ENCODE measurements at places on chromosomes 6 and 20.
A peak's percentile ranks its signal among the peaks of the same experiment; 100 is the strongest.

DNA sequence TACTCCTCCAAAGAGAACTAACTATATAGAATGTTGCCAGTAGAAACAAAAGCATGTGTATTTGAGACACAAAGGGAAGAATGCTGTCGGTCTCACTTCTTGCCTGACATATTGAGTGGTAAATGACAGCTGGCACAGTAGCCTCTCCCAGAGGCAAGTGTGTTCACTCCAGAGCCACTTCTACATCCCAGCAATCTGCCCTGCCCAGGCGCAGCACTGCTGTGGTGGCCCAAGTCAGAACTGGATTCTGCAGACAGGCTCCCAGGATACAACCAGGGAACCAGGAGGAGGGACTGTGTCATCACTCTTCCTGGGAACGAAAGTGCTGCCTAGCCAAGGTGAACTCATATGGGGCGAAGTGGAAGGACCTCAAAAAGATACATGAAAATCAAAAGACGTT is 103.2 kb upstream of the ARMC2 start:
- no peak for DNase-seq

DNA sequence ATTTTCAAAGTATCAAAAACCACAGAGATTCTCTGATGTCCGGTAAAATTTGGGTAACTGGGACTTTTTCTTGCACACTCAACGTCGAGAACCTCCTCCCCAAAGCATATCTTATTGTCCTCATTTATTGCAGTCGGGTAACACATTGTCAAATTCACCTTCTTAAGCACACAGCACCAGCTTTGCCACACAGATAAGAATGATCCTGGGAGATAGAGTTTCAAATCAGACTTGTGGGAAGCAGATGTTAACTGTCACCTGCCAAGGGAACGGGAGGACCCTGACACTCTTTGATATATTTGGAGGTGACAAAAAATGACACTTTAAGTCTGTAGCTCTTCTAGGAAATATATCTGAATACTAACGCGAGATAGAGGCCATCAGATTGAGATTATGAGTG is 282.1 kb upstream of the BMP2 start:
- no peak for DNase-seq

- DNase-seq: no peak
Observed at GRCh38 chr20:61373055-61373399, 121.0 kb downstream of the CDH4 start.

DNA sequence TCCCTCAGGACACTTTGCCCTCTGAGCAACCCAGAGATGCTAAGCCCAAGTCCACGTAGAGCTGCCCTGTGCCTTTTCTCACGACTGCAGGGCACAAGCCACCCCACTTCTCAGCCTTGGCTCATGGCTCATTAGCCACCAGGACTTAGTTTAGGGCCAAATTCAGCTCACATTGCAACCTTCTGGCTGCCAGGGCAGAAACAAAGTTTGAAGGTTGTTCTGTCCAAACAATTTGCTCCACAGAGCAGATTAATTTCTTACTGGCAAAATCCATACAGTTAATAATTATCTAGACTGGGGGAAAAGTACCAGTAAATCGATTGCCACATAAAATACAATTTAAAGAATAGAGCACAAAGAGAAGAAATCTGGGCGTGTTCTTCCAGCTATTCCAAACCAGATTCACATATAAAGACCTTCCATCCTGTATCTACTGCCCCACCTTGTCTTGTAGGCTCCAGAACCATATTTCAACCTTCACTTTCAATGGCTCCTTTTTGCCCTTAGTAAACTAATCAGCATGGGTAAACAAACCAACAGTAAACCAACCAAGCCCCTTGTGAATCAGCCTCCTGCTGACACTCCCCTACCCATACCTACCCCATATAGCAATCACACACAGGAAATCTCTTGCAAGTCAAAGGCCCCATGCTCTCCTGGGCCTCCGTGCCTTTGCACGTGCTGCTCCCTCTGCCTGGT is 101.9 kb downstream of the QRSL1 start:
- no peak for DNase-seq

- no peak for DNase-seq
Observed at GRCh38 chr6:167917551-167918154, 79.8 kb upstream of the KIF25 start.

GRCh38 chr6:113873043-113873667 is 16.0 kb downstream of the MARCKS start:
- no peak for DNase-seq

DNA sequence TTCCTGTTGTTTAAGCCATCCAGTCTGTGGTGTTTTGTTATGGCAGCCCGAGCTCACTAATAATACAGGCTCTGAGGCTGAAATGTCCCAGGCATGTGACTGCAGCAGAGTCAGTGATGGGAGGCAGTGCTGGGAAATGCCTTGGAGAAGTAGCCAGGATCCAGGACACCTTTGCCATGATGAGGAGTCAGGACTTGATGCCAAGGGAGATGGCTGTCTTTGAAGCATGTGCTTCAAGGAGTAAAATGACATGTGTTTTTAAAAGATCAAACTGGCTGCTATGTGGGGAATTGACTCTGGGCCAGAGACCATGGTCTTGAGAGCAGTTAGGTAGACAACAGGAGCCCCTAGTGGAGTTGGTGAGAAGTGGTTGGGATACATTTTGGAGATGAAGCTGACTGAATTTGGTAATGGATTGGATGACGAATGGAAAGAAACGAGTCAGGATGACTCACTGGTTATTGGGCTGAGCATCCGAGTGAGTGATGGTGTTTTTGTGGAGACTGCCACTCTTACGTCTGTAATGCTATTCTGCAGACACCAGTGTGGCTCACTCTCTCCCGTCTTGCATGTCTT is 322.2 kb downstream of the PLCB1 start:
- no peak for DNase-seq

DNA sequence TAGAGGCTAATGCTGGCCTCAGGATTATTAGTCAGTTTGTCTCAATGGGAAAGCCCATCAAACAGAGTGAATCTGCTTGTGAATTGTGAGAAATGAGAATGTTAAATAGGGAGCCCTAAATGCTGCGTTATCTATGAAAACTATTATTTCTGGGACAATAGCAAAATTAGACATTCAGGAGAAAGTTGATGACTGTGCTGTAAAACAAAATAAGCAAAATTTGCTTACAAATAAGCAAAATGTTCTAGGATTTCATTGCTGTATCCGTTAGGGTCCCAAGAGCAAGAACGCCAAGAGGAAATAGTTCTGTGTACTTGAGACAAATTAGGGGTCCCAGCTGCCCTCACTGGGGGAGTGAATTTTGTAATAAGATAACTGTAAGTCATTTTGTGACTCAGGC is 59.2 kb upstream of the RAB32 start:
- DNase-seq: no peak

DNA sequence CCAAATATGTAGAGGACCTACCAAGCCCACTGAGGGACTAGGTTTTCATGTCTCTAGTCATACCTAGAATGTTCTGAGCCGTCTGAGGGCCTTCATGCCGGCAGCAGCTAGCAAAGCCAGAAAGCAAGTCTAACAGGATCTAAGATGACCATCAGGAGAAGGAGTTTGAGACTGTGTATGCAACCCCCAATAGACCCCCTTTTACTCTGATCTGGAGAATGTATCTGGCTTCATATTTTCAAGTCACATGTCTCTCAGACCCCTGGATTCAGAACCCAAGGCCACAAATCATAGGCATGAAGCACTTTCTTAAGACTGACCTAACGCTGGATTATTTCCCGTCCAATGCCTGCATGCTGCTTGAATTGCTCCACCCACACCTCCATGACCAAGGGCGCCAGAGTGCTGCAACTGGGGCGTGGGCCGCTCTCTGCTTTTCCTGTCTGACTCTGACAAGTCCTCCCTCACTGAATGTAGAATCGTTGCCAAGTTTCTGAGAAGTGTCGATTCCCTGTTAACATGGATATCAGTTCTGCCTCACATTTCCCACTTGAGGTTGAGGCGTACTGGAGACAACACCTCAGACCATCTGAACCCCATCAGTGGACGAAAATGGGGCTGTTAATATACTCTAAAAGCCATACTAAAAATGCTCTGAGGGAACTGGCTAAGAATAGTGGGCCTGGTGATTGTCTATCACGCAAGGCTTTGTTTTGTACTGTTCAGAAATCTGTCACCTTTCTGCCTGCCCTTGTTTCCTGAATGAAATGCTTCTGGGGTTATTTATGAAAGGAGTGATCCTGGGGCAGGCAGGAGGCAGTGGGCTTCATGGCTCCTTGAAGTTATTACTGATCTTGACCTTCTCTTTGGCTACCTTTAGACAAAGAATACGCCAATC is 23.9 kb upstream of the ASXL1 start:
- DNase-seq: no peak

- DNase-seq: no peak
Observed at GRCh38 chr6:38212579-38212978, 393.1 kb downstream of the ZFAND3 start.

GRCh38 chr6:106380407-106380806 is 19.9 kb downstream of the CRYBG1 start:
- no peak for DNase-seq

GRCh38 chr20:20358801-20359200 is 9.1 kb upstream of the INSM1 start:
- no peak for DNase-seq

DNA sequence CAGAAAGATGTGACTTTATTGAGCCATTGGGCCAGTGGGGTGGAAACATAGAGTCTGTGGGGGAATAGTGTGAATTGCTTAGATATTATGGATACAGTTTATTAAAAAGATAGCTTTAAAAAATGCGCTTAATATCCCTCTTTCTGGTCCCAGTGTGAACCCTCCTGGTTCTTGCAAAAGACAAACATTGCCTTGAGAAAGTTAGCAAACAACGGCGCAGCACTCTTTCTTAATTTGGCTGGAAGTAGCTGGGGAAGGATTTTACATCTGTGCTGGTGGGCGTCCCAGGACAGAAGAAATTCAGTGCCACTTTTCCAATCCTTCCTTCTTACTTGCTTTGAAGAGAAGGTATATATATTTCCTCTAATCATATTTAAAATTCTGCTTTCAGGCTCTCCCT is 191.4 kb upstream of the ZFP64 start:
- no peak for DNase-seq

- DNase-seq: no peak
Observed at GRCh38 chr6:6401401-6401800, 80.9 kb upstream of the F13A1 start.

DNA sequence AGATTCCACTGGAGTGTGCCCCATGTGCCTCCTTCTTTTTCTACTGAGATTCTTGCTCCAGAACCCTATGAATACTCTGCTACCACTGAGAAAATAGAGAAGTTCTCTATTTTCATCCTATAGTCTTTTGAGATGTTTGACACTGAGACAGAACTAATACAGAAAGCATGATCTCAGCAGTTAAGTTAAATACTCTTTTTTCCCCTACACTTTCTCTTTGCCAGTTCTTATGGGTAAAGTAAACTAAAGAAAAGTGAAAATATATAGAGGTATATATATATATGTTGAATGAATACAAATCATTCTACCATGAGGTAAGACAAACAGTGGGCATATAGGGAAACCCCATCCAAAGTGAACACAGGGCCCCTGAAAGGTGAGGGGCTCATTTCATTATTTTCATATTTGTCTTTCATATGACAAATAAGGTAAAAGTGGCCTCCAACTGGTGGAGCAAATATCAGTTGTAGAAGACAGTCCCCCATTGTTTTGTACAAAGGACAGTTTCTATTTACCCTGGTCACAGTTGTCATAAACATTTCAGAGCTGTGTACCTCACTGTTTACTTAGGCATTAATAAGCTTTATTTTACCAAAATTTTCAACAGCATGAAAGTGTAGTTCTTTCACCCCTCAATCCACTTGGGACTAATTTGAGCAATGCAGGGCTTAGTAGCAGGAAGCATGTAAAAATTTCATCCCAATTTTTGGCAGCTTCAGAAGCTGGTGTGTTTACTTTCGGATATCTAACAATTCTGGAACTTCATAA is 188.3 kb upstream of the MARCKS start:
- no peak for DNase-seq

GRCh38 chr6:134730013-134730412 is 219.9 kb downstream of the ALDH8A1 start:
- peak; percentile 25 for DNase-seq

- DNase-seq: no peak
Observed at GRCh38 chr6:161417717-161418462, 144.0 kb upstream of the AGPAT4 start.

GRCh38 chr20:52259295-52259694 is 67.7 kb upstream of the ZFP64 start:
- DNase-seq: no peak

DNA sequence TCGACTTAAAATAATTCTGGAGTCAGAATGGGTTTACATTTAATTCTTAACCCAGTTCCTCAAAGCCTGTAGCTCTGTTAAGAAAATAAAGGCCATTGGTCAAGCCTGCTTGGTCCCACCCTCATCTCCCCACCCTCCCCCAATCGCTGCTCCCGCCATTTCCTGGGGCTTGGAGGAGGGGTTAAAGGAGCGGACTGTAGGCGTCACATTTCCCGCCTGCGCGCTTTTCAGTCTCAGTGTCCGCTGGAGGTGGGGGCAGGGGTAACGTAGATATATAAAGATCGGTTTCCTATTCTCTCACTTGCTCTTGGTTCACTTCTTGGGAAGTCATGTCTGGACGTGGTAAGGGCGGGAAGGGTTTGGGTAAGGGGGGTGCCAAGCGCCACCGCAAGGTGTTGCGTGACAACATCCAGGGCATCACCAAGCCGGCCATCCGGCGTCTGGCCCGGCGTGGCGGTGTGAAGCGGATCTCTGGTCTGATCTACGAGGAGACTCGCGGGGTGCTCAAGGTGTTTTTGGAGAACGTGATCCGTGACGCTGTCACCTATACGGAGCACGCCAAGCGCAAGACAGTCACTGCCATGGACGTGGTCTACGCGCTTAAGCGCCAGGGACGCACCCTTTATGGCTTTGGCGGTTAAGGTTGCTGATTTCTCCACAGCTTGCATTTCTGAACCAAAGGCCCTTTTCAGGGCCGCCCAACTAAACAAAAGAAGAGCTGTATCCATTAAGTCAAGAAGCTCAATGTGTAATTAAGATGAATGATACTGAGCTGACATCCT is 58.9 kb downstream of the TRIM38 start:
- DNase-seq: peak; percentile 99

- no peak for DNase-seq
Observed at GRCh38 chr6:7150381-7151064, 42.8 kb downstream of the RREB1 start.

DNA sequence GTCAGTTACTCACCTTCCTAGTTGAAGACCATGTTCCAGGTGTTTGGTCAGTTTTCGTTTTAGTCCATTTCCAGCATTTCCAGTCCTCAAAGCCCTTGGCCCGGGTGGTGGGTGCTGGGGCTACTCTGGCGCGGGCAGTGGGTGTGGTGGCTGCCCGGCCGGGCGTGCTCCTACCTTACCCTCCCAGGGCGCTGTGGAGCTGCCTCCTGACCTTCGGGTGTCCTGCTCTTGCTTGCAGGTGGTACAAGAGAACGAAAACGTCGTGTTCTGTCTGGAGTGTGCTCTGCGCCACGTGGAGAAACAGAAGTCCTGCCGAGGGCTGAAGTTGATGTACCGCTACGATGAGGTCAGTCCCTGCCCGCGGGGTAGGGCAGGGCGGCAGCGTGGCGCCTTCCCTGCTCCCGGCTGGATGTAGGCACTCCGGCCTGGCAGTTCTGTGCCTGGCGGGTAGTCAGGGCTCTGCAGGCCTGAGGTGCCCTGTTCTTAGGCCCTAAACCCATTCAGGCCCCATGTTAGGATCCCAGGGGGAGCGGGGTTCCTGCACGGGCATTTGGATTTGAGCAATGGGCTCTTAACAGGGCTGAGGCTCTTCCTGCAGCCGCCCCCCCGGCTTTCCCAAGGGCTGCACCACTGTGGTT is 145.8 kb downstream of the DTNBP1 start:
- no peak for DNase-seq
